Karpas-422 (cell line): ENCODE measurements at places on chromosomes 4 and X.

GRCh38 chrX:20951016-20951810, 423.0 kb upstream of the CNKSR2 start:
- no peak for DNase-seq

- peak; percentile 10 for DNase-seq
These were observed 6.5 kb downstream of the NEUROG2 start for GRCh38 chr4:112509243-112510141.

DNA sequence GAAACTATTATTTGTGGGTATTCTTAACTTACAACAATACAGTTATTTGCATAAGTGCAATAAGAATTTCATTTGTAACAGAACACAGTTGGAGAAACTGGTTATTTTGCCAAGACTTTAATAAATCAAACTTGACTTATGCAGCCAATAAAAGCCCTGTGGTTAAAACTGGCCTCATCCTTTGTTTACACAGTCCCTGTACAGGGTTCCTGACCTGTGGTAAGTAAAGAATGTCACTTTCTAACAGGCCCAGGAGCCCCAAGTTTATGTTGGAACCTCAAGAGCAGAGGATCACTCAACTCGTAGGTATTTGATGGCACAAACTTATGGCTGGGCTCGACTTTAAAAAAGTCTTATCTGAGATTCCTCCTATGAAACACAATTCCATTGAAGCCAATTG, 88.6 kb upstream of the PTCHD1 start:
- DNase-seq: no peak

- no peak for DNase-seq
These were observed 67.4 kb downstream of the EMCN start for GRCh38 chr4:100450449-100450848.

GRCh38 chr4:75180790-75181776, 248.2 kb downstream of the PARM1 start:
- DNase-seq: no peak

DNA sequence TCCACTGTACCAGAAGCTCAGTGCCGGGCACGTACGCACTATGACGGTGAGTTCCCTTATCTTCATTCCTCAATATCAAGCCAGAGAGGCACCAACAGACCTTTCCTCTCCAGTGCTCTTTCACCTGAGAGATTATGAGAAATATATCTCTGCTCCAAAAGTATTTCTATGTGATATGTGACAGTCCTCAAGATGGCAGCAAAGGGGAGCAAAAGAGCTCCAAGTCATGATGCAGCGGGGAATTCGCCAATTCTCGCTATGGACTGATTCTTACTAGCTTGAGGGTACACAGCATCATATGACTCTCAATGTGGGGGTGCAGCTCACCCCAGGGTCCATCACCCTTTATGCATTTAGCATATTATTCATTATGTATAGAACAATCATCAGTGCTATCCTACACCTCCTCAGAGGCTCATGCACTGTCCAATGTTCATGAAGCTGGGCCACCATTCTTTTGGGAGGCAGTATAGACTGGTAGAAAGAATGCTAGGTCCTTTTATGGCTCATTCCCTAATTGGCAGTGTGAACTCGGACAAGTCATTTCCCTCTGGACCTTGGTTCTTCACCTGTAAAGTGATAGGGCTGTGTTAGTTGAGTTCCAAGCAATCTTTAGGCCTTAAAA, 12.8 kb upstream of the IQSEC2 start:
- peak; percentile 67 for DNase-seq

- DNase-seq: no peak
These were observed 20.5 kb upstream of the CYBB start for GRCh38 chrX:37759351-37759750.

DNA sequence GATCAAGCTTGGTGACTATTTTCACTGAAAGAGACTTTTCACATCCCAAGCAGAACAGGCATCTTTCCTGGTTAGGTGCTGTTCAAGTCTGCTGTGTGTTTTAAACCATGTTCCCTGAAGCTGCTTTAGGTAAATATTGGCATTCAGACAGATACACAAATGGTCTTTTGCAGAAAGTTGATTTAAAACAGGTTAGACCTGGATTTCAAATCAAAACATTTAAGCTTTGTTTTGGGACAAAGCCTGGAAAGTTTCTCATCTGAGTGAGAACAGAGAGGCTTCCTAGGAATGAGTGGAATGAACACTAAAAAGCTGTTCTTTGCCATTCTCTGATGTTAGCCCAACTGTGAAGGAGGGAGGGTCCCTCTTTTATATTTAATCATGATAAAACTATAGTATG, 10.1 kb downstream of the ANXA3 start:
- no peak for DNase-seq

DNA sequence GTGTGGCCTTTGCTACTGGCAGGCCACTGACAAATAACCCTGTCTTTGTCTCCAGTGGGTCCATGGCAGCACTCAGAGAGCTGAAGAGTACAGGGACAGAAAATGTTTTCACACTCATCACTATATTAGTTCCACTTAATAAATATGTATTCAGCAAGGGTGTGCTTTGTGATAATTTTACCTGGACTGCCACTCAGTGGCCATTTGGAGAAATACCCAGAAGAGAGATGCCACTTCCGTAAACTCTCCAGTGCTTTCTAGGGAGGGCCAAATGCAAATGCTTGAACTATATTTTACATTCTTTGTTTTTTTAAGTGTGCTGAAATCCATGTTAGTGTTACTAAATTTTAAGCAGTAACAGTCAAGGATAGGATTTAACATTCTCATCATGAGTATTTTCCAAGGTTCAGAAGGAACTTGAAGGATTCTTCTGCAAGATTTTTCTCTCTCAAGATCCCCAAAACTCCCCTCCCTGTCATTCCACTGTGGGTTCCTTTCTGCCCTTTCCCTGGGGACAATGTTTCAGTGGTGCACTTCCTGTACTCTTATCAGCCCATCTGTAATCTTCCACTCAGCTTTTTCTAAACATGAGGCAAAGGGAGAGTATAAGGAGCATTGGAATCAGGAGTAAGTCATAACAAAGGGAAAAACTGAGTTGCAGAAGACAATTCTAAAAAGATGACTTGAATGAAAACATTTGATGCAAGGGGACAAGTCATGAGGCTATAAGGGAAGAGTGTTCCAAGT, 46.0 kb downstream of the TFDP3 start:
- peak; percentile 78 for DNase-seq
